ENCODE measurements at places on chromosomes 3 and 15.

- DNase-seq: no peak
These were observed 21.8 kb upstream of the LIMD1 start for GRCh38 chr3:45572755-45573154.

DNA sequence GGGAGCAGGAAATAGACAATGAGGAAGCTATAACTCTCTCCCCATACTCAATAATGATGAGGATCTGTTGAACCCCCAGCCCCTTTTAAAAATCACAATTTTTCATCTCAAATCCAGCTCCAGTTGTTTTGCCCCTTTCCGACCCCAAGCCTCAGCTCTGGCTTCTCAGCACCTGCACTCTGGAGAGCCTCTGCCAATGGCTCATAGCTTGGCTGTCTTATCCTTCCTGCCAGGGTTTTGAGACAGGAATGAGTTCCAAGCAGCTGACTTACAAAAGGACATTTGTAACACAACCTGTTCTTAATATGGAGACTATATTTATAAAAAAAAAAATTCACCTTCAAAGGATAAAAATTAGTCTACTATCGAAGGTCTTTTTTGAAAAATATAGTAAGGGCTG, 105.9 kb upstream of the NEDD4 start:
- DNase-seq: no peak

DNA sequence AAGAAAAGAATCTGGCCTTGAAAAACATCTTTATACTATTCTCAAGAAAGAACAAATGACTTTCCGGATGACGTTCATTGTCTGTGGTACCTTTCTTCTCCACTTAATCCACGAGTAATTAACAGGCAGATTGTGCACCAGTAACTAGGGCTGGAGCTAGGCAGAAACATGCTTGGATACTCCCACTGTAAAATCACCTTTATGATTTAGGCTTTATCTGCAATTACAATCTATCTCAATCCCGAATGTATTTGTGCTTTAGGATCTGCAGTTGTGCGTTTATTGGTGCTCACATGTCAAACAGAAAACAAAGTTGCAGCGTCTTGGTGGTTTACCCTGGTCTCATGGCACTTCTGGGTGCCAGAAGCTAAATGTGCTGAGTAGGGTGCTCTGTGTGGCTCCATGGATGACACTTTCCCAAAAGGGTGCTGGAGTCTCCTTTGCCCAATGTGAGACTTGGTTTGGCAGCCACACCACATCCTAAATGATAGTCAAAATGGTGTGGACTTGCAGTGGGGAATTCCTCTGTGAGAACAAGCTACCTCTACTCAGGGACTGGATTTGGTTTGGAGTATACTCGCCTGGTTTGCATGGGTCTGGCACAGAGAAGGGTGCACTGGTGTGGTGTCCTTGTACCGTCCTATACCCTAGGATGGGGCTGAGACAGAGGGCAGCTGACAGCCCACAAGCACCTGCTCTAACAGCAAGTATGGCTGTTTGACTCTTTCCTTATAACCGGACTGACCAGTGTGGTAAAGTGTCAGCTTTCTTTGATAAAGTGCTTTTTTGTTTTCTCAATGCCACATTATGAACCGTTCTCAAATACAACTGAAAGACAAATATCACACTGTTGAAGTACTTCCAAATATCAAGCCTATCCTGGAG, 7.7 kb downstream of the SERP1 start:
- no peak for DNase-seq

- DNase-seq: no peak
These were observed 8.1 kb downstream of the FAM3D start for GRCh38 chr3:58658508-58658907.

DNA sequence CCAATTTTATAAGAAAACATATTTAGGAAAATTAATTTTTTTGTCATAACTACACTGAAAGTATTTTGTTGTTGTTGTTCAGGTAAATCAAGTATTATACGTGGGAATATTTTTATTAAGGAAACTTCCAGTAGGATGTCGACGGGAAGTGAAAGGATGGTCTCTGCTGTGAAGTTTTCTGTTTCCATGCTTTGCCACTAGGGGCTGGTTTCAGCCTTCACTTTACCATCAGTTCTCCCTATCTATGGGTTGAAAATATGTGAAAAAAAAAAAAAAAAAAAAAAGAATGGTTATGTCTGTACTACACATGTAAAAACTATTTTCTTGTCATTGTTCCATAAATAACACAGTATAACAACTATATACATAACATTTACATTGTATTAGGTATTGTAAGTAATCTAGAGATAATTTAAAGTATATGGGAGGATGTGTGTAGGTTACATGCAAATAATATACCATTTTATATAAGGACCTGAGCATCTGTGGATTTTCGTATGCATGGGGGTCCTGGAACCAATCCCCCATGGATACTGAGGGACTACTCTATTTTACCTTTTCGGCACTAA, 136.7 kb downstream of the SMAD6 start:
- DNase-seq: no peak

- DNase-seq: peak; percentile 3
These were observed 10.0 kb downstream of the TMEM62 start for GRCh38 chr15:43143203-43143941.

DNA sequence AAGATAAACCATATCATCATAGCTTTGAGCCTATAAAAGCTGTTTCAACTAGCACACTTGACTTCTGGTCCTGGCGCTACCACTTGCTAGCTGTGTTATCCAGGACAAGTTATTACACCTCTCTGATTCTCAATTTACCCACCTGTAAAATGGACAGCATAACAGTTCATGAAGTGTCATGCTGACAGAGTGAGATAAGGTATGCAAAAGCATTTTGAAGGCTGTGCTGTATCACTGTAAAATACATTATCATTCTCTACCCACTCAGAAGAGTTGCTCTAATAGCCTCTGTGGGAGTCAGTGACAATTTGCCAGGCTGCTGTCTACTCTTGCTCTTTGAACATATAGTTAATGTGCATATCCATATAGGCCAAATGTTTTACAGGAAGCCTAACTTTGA, 93.0 kb downstream of the SSR3 start:
- DNase-seq: no peak

DNA sequence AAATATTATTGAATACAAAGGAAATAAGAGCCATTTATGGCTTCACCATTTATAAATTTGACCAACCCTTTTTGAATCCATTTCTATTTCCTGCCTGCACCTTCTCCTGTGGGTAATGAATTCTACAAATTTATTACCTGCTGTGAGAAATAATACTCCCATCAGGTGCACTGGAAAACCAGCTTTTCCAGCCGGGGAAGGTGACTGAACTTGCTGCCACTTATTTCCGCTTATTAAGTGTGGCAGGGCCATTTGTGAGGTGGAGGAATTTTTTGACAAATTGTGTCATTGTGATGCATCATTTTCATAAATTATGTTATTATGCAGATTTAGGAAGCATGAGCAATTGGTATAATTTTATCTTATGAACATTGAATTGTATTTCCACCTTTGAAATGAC, 151.1 kb downstream of the SQOR start:
- no peak for DNase-seq

DNA sequence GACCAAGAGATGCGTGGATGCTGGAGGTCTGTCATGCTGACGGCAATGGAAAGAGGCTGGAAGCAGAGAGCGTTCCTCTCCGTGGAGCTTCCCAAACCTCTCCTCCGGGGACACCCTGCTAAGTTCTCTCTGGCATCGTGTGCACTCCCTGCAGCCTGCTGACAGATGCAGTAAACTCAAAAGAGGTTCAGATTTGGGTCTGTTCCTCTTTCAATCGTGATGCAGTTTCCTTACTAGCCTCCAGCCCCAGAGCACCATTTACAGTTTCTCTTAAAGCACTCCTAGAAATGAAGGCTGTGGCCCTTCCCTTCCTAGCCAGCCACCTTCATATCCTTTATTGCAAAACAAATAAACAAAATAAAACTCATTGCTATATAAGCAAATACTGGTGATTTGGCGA, 47.3 kb upstream of the LRRC58 start:
- DNase-seq: no peak

GRCh38 chr3:14320219-14320618, 82.2 kb upstream of the SLC6A6 start:
- no peak for DNase-seq

DNA sequence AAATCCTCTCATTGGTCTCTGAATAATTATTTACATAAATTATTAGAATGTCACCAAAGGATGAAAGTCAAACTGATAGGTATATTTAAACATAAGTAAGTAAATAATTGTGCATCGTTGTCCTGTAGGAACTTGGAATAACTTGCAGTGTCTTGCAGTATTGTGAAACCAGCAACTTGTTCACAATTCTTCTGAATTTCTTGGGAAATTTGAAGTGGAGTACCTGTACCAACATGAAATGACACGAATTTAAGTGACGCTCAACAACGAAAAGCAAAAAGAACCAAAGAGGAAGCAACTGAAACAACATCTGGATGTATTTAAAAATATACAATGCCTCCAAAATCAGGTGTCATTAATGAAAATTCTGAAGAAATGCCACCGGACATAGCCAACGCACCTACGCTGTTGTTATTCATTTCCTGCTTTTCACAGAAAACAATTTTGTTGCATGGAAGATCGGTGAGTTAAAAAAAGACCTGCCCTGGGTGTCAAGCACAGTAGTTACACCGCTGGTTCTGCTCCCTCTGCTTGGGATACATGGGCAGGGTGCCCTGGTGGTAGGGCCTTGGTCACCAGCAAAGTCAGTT, 112.5 kb downstream of the RPLP1 start:
- DNase-seq: no peak

GRCh38 chr3:2024713-2025112, 74.0 kb upstream of the CNTN4 start:
- DNase-seq: no peak

- DNase-seq: no peak
These were observed 385.5 kb downstream of the IL20RB start for GRCh38 chr3:137343283-137343682.

- no peak for DNase-seq
These were observed 12.0 kb downstream of the ACVR2B start for GRCh38 chr3:38465588-38466154.

GRCh38 chr3:111351334-111351733, 190.7 kb upstream of the CD96 start:
- no peak for DNase-seq

GRCh38 chr3:160180581-160181216, 44.5 kb upstream of the C3orf80 start:
- peak; percentile 47 for DNase-seq

- DNase-seq: no peak
These were observed 412.7 kb downstream of the CNTN4 start for GRCh38 chr3:2511356-2511755.

- DNase-seq: no peak
These were observed 48.5 kb downstream of the PGPEP1L start for GRCh38 chr15:98958918-98959639.

- no peak for DNase-seq
These were observed 19.5 kb downstream of the SNUPN start for GRCh38 chr15:75606026-75606425.

GRCh38 chr3:73470860-73471259, 153.9 kb downstream of the PDZRN3 start:
- no peak for DNase-seq

GRCh38 chr3:155001289-155002010, 78.7 kb upstream of the MME start:
- no peak for DNase-seq

DNA sequence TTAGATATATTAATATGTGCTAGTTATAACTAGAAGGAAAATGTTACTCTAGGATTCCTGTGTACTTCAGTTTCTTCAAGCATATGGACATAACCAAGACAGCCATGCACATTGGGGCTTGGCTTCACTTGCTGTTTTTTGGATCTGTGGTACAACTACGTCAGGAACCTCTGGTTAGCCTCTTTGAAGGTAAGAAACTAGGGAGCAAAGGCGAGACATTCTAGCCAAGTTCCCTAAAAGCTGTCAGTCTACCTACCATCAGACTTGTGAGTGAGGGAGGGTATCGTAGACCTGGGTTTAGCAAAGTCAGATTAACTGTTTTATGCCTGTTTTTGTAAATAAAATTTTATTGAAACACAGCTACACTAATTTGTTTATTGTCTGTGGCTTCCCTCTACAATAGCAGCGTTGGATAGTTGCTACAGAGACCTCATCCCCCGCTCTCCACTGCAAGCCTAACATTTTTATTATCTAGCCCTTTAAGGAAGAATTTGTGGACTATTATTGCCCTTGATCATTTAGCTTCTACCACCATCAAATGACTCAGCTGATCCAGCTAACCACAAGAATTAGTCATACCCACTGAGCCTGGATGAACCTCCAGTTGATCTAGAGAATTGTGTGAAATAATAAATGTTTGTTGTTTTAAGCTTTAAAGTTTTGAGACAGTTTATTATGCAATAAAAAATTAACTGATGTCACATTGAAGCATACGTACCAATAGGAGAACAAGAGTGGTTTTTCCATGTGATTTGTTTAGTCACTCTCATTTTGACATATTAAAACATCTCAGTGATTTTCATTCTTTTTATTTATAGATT, 58.1 kb downstream of the RSRC1 start:
- DNase-seq: peak; percentile 91

DNA sequence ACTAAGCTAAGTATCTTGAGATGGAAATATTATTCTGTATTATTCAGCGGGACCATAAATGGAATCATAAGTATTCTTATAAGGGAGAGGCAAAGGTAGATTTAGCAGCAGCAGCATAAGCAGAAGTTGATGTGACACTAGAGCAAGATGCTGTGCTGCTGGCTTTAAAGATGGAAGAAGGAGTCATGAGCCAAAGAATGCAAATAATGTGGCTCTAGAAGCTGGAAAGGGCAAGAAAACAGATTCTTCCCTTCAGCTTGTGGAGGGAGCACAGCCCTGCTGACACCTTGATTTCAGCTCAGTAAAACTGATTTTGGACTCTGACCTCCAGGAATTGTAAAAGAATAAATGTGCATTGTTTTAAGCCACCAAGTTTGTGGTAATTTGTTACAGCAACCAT, 144.2 kb upstream of the ANKRD28 start:
- no peak for DNase-seq

- no peak for DNase-seq
These were observed 93.7 kb downstream of the SLC25A26 start for GRCh38 chr3:66314455-66314854.

- DNase-seq: no peak
These were observed 2.6 kb downstream of the ATP8B4 start for GRCh38 chr15:50116477-50116876.

DNA sequence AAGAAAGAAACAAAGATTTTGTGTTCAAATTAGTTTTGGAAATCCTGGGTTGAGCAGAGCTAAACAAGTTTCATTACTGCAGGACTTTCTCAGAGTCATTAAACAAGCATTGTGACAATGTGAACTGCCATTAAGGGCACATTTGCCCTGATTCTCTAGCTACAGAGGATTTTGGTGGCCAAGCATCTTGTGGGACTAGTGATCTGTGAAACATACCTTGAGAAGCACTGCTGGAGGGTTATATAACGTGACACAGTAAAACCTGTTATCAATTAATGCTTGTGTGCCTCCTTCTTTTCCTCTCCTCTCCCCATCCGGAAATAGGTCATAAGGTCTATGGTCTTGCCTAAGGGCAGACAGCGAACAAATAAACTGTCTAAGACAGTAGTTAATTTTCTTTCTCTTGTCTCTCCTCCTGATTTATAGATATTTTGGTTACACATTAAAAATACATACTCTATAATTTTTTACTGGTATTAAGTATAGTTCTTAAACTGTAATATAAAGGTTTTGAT, 167.3 kb upstream of the NANOGP8 start:
- no peak for DNase-seq

- no peak for DNase-seq
These were observed 28.8 kb downstream of the EAF2 start for GRCh38 chr3:121863801-121864200.

- peak; percentile 69 for DNase-seq
These were observed 6.6 kb upstream of the KBTBD8 start for GRCh38 chr3:66991459-66991858.

Measured in fibroblast of skin of left biceps (primary cell).